ENCODE measurements at places on chromosomes 16 and 17.

DNA sequence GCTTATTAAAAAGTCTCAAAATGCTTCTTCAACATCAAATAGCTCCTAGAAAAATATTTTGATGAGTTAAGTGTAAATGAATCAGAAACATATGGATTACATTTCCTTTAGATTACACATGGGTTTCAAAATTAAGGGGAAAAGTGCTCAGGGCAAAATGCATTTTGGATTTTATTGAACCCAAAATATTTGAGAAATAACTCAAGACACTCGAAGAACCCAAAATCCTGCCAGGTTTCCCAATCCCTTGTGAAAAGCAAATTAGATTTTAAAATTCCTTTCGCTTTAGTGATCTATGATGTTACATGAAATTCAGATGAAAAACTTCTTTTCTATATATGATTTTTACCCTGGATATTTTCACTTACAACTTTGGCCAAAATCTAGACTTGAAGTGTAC, 847.4 kb upstream of the SOX9 start:
- DNase-seq, result no peak

DNA sequence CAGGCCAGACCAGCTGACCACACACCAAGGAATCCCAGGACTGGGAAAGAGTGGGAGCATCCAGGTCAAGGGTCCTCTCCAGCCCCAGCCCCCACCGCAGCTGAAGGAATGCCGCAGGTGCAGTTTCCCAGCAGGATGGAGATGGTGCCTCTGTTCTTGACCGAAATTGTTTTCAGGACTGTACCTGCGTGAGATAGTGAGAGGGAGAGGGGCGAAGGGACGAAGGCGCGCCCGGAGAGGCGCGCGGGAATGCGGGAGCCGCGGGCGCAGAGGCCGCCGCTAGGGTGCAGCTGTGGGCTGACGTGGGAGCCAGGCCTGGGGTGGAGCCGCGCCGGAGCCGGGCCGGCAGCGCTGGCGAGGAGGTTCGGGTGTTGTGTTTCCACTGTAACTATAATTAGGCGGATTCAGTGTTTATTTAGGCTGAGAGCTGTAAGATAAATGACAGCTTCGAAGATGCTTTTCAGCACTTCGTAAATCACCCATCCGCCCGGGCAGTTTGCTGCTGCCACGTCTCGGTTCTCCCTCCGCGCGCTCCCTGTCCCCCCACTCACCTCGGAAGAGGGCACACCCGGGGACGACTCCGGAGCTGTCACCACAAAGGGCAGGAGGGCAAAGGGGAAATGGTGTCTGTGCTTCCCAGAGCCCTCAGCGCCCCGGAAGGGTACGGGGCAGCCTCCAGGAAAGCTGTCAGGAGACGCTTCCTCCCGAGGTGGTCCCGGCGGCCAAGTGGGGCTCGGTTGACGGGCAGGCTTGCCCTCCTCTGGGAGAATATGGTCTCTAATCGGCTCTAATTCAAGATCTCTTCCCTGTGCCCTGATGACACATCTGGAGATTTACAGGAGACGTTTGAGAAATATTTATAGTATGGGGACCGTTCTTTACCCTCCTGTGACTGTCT, 38.2 kb downstream of the HOXB1 start:
- peak; percentile 53 for DNase-seq

DNA sequence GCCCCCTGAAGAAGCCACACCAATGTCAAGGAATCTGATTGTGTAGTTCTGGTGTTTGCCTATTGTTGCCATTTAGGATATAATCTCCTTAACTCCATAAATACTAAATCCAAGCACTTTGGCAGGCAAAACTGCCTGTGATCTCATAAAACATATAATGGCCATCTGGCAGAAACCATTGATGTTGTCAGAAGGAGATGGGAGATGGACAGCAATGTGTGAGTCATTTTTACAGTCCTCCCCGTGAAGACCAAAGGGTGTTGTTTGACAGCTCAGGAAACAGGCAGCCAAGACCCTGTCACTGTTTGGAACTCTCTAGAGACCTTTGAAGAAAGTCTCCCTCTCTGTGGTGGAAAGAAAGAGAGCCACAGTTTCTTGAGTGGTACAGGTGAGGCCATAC, 454.1 kb downstream of the HS3ST3B1 start:
- DNase-seq, result no peak

- DNase-seq, result no peak
These were observed 24.2 kb downstream of the RDM1 start for GRCh38 chr17:35906191-35906925.

- no peak for DNase-seq
These were observed 17.2 kb downstream of the SPAG9 start for GRCh38 chr17:51103451-51103850.

- DNase-seq, result no peak
These were observed 51.7 kb downstream of the TBX4 start for GRCh38 chr17:61503961-61504360.

DNA sequence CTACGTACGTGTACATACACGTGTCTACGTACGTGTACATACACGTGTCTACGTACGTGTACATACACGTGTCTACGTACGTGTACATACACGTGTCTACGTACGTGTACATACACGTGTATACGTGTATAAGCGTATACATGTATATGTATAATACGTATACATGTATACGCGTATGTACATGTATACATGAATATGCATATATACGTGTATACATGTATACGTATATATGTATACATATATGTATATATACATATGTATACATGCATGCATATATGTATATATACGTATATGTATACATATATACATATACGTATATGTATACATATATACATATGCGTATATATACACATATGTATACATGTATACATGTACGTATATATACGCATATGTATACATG, 22.2 kb upstream of the PYY start:
- no peak for DNase-seq

- peak; percentile 46 for DNase-seq
These were observed 5.0 kb downstream of the CX3CL1 start for GRCh38 chr16:57377080-57377841.

- no peak for DNase-seq
These were observed 1884.8 kb downstream of the TP53TG3F start for GRCh38 chr16:35344012-35344762.

DNA sequence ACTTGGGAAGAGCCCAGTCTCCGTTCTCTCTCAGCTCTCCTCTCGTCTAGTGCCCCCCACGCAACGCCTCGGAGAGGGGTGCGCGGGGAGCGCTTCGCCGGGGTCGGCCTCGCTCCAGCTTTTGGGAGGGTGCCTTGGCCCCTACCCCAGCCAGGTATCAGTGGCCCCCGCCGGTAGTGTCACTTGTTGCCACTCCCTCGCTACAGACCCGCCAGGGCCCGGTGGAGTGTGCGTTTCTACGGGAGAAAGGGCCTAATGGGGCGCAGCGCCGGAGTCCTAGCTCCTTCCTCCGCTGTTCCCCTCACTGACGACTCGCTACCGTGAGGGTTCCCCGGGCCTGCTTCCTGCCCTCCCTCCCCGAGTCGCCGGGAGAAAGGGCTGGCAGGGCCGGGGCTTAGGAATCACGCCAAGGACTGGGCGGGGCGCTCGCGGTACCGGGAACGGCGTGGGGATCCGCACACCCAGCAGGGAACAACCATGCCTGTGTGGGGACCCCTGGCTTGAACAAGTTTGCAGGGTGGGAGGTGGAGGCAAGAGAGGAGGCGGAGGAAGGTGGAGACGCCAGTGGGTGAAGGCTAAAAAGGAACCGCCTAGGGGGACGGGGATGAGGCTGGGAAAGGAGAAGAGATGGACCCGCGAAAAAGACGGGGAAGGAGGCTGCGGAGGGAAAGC, 997 bp upstream of the CDH11 start:
- no peak for DNase-seq

GRCh38 chr17:8222380-8222629, 11.9 kb upstream of the AURKB start:
- DNase-seq, result no peak

DNA sequence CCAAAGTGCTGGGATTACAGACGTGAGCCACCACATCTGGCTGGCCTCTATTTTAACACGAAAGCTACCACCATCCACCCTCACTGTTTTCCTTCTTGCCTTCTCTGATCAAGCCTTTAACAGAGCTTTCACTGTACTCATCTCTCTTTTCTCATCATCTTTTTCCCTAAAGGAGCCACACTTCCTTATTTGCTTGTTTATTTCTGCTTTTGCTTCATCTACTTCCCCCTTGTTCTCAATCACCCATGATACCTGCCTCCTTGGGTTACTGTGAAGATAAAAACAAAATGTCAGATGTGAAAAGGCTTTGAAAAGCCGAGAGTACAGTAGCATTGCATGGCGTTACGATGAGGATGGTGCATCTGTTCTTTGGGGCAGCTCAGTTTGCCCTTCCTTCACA, 79.9 kb downstream of the ZNF18 start:
- DNase-seq, result no peak

GRCh38 chr16:4465977-4466779, 8.2 kb downstream of the NMRAL1 start:
- DNase-seq, result no peak

DNA sequence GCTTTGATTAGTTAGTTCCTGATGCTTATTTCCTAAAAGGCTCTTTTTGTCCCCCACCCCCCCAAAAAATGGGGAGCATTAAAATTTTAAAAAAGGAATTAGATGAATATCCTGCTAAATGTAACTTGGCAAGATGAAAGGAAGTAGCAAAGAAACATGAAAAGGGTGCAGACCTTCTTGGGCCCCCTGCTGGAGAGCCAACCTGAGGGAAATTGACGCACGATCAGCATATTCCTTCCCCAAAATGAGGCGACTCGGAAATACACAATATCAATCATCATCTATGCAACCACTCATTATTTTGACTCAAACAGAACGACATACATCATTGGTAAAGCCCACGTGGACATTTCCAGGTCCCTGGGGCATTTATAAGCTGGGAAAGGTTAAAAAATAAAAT, 59.7 kb downstream of the GRIN2A start:
- no peak for DNase-seq

DNA sequence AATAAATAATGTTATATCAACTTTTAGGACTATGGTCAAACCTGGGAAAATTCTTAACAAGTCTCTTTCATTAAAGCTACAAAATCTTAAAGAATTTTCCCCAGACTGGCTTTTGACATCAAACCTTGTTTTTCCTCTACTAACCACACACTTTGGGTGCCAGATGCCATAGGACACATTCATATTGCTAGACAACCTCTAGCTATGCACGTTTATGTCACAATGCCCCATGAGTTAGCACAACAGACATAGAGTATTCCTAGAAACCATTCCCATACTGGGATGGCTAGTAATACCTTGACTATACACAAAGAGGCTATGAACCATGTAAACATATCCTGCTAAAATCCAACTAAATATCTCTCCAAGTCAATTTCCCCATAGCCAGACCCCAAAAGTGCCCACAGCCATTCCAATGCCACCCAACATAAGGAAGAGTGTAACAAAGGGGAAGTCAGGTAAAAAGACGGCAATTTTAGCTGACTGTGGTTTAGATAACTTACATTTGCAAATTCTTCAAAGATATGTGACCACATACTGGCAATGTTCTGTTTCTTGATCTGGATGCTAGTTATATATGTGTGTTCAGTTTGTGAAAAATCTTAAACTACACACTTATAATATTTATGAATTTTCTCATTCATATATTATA, 23.4 kb downstream of the SMURF2 start:
- DNase-seq, result no peak

GRCh38 chr17:72488555-72489271, 367.9 kb downstream of the SOX9 start:
- DNase-seq, result no peak

DNA sequence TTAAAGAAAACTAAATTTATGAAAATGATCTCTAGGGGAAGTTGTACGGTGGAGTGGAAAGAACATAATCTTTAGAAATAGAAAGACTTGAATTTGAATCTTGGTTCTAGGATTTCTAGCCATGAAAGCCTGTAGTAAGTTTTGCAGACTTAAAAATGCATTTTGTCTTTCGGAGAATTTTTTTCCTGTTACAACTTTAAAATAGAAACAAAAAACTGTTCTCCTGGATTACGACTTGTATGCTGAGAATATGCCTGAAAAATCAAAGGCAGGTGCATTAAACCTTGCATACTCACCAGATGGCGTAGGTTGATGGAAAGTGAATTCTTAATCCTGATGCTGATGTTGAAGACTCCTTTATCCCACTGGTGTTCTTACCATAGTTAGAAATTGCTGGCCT, 7.5 kb upstream of the MPHOSPH6 start:
- no peak for DNase-seq

- peak; percentile 22 for DNase-seq
These were observed 90.9 kb downstream of the MYH11 start for GRCh38 chr16:15765880-15766279.

DNA sequence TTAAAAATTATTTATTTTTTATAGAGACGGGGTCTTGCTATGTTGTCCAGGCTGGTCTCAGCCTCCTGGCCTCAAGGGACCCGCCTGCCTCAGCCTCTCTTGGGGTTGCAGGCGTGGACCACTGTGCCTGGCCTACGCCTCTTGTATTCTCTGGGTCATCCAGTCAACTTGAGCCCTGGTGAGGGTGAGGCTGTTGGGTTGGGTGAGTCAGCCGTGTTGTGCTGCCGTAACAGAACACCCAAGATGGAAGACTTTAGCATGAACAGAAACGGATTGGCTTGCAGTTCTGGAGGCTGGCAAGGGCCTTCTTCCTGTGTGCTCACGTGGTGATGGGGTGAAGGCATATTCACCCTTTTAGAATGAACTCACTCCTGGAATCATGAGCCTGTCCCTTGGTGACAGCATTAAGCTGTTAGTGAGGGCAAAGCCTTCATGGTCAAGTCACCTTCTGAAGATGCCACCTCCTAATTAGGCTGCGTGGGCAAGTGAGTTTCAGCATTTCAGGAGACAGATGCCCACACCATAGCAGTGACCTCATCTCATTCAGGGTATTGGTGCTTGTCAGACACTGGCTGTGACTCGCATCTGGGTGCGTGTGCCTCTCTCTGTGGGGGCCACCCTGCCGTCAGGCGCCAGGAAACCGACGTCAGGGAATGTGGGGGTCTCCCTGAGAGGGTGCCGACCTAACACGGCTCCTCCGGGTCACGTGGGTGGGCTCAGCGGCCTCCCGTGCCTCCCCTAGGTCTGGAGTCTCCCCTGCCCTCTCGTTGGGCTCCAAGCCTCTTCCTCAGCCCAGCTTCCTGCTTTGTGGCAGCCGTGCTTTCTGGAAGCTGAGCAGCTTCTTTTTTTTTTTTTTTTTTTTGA, 49.8 kb downstream of the WDR45B start:
- DNase-seq, result no peak

Data from activated B cell treated with CpG ODN at 0.5 μM for 24 hours (primary cell).